Uterine smooth muscle cell (primary cell): ENCODE measurements at places on chromosomes 11 and 22. TPM values are rescaled to one million over a fixed set of nuclear protein-coding genes. Genes with fewer than 3 reads are reported as not detected.

The RNF121 gene
- total RNA-seq = 27.4 and 39.6 TPM in 2 replicates

The SPI1 gene
- total RNA-seq = not detected in 2 replicates

The CCDC116 gene
- 0.22 and 0.25 TPM in 2 replicates for total RNA-seq

The IFITM10 gene
- 0.89 and 1.5 TPM in 2 replicates for total RNA-seq

The ARHGAP8 gene
- total RNA-seq = 0.11 and 0.25 TPM in 2 replicates

The C11orf16 gene
- total RNA-seq = not detected in 2 replicates

The CRYBB1 gene
- not detected in 2 replicates for total RNA-seq

The GUCY1A2 gene
- 0.66 and 1.7 TPM in 2 replicates for total RNA-seq

The PLXNB2 gene
- total RNA-seq = 118 and 202 TPM in 2 replicates

The MPPED2 gene
- under 0.01 and 0.22 TPM in 2 replicates for total RNA-seq

The IZUMO1R gene
- not detected in 2 replicates for total RNA-seq

The CAPN5 gene
- 13.5 and 17.5 TPM in 2 replicates for total RNA-seq

The E2F8 gene
- total RNA-seq = 0.25 and 2.0 TPM in 2 replicates
